ENCODE measurements at places on chromosomes 13 and 19.

DNA sequence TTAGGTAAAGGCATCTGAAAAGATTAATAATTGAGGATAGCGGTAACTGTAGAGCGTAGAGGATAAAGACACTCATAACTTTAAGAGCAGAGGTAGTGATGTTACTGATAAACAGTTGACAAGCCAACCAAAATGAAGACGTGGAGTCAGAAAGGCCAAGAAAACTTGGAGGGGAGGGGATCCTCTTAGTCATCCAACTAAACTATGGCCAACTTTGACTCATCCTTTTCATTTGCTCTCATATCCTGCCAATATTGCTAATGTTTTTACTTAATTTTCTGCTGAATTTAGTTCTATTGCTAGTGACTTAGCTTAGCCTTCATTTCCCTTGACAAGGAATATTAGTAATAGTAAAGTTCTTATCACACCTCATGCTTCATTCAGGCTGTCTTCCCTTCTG is 13.4 kb downstream of the ITGBL1 start:
- no peak overlapping the region for H3K27ac ChIP-seq
- DNase-seq, result no peak
- H3K4me1 ChIP-seq, result no peaks in the 10 kb centered on the region
- H3K27me3 ChIP-seq, result no peaks in the 10 kb centered on the region
- H3K4me3 ChIP-seq, result no peak overlapping the region
- H3K36me3 ChIP-seq, result no peaks in the 10 kb centered on the region

DNA sequence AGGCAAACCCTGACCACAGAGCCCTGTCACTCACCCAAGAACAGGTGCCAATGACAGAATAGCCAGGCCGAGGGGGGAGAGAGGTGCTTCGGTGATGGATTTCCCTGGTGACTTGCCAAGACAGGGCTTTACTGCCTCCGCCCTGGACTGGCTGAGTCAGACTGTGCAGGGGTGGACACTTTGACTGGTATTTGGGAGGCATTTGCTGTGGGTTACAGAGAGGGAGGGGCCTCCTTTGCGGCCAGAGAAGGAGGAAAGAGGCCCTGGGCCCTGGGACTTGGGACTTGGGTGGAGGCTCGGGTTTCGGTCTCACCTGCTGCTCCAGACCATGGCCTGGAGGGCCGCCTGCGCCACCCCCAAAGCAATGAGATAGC is 4.6 kb upstream of the EPS8L1 start:
- peak overlapping the region; percentile 58 for H3K27ac ChIP-seq
- H3K4me1 ChIP-seq, result no peaks in the 10 kb centered on the region
- H3K27me3 ChIP-seq, result peaks cover 3% of the 10 kb centered on the region
- H3K36me3 ChIP-seq, result no peaks in the 10 kb centered on the region
- no peak overlapping the region for H3K4me3 ChIP-seq
- DNase-seq, result no peak

GRCh38 chr13:111120422-111120821 is 5.3 kb downstream of the ARHGEF7 start:
- H3K36me3 ChIP-seq, result no peaks in the 10 kb centered on the region
- H3K27me3 ChIP-seq, result peaks cover 46% of the 10 kb centered on the region
- peak overlapping the region; percentile 27 for H3K27ac ChIP-seq
- no peak overlapping the region for H3K4me3 ChIP-seq
- DNase-seq, result no peak

DNA sequence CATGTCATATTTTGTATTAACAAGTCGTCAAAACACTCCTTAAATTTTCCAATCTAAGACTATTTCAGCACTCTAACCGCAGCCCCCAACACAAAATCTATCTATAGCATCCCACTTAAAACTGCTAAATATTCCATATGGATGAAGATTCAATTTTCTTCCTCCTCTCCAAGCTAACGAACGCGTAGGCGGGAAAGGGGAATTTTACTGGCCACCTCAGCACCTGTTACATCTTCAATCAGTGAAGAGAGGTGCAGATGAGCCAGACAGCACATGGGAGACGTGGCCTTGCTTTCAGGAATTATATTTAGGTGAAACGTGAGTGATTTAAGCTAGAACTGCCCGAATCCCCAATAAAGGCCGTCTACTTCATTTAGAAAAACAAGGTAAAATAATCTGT is 1.1 kb downstream of the RBM26 start:
- no peaks in the 10 kb centered on the region for H3K36me3 ChIP-seq
- H3K4me1 ChIP-seq, result peaks cover 4% of the 10 kb centered on the region
- H3K27me3 ChIP-seq, result no peaks in the 10 kb centered on the region
- H3K27ac ChIP-seq, result peak overlapping the region; percentile 98

DNA sequence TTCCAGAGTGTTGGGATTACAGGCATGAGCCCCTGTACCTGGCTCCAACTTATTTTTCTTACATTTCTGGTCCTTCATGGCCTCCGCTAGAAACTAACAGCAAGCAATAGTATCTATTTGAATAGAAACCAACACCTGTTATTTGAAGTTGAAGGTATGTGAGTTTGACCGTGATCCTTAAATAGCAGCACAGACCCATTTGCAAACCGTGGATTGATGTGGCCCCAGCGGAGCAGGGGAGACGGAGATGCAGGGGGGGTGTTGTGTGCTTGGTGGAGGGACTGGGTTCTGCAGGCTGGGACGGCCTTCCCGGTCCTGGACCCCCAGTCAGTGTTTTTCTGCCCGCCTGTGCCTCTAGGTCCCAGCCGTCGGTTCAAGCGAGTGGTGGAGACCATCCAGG is 16.9 kb downstream of the TMEM150B start:
- no peak for DNase-seq
- no peaks in the 10 kb centered on the region for H3K27me3 ChIP-seq
- H3K36me3 ChIP-seq, result no peaks in the 10 kb centered on the region

DNA sequence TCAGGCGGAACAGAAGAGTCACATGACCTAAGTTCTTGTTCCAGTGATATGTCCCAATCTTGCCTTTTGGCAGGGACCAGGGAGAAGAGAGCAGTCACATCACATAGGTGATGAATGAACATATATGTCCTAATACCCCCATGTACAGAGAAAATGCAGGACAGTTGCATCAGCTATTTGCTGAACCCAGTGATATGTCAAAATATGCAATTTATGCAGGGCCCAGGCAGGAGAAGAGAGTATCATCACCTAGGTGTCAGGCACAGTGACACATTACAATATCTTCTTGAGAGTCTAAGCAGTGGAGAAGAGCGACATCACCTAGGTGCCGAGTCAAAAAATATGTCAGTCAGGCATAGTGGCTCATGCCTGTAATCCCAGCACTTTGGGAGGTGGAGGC is 139.9 kb downstream of the ZNF675 start:
- no peaks in the 10 kb centered on the region for H3K27me3 ChIP-seq
- no peaks in the 10 kb centered on the region for H3K36me3 ChIP-seq
- H3K27ac ChIP-seq, result no peak overlapping the region

DNA sequence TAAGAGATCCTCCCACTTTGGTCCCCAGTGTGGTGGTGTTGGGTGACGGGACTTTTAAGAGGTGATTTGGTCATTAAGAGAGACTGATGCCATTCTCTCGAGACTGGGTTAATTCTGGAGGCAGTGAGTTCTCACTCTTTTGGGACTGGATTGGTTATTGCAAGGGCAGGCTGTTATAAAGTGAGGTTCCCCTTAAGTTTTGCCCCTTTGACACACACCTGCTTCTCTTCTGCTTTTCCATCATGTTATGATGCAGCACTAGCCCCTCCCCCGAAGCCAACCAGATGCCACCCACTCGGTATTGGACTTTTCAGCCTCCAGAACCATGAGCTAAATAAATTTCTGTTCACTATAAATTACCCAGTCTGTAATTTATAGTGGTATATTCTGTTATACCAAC is 16.3 kb upstream of the GRAMD1A start:
- H3K27me3 ChIP-seq, result no peaks in the 10 kb centered on the region
- no peak for DNase-seq
- no peak overlapping the region for H3K27ac ChIP-seq
- no peaks in the 10 kb centered on the region for H3K36me3 ChIP-seq

- no peak overlapping the region for H3K4me3 ChIP-seq
- no peaks in the 10 kb centered on the region for H3K36me3 ChIP-seq
- no peaks in the 10 kb centered on the region for H3K4me1 ChIP-seq
Measured at GRCh38 chr13:102487330-102487729, 85.5 kb upstream of the FGF14 start.

GRCh38 chr13:38308736-38309135 is 40.9 kb upstream of the UFM1 start:
- H3K36me3 ChIP-seq, result no peaks in the 10 kb centered on the region
- no peak for DNase-seq
- H3K27ac ChIP-seq, result no peak overlapping the region
- no peak overlapping the region for H3K4me3 ChIP-seq

GRCh38 chr13:98803111-98803561 is 50.7 kb upstream of the SLC15A1 start:
- no peaks in the 10 kb centered on the region for H3K4me1 ChIP-seq
- no peaks in the 10 kb centered on the region for H3K36me3 ChIP-seq
- H3K4me3 ChIP-seq, result no peak overlapping the region
- no peaks in the 10 kb centered on the region for H3K27me3 ChIP-seq

DNA sequence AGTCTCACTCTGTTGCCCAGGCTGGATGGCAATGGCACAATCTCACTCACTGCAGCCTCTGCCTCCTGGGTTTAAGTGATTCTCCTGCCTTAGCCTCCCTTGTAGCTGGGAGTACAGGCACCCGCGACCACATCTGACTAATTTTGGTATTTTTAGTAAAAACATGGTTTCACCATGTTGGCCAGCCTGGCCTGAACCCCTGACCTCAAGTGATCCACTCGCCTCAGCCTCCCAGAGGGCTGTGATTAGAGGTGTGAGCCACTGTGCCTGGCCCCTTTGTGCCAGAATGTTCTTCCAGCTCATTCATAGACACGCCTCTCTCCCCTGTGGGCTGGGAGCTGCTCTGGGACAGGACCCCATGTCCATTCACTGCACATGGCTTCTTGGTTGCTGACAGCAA is 9.1 kb downstream of the MYDGF start:
- H3K36me3 ChIP-seq, result peaks cover 21% of the 10 kb centered on the region
- H3K4me3 ChIP-seq, result no peak overlapping the region
- no peak overlapping the region for H3K27ac ChIP-seq
- no peaks in the 10 kb centered on the region for H3K27me3 ChIP-seq
- no peaks in the 10 kb centered on the region for H3K4me1 ChIP-seq

GRCh38 chr13:41694545-41695301 is 237.4 kb downstream of the RGCC start:
- no peaks in the 10 kb centered on the region for H3K27me3 ChIP-seq
- no peak overlapping the region for H3K4me3 ChIP-seq
- H3K36me3 ChIP-seq, result peaks cover 3% of the 10 kb centered on the region
- peak overlapping the region; percentile 30 for H3K27ac ChIP-seq
- H3K4me1 ChIP-seq, result no peaks in the 10 kb centered on the region

- no peak for DNase-seq
- H3K27me3 ChIP-seq, result no peaks in the 10 kb centered on the region
- H3K27ac ChIP-seq, result no peak overlapping the region
Measured at GRCh38 chr19:15532779-15533521, 24.6 kb downstream of the CYP4F22 start.

- H3K27me3 ChIP-seq, result no peaks in the 10 kb centered on the region
- no peak overlapping the region for H3K4me3 ChIP-seq
- H3K4me1 ChIP-seq, result no peaks in the 10 kb centered on the region
- no peaks in the 10 kb centered on the region for H3K36me3 ChIP-seq
- H3K27ac ChIP-seq, result no peak overlapping the region
- no peak for DNase-seq
Measured at GRCh38 chr13:30721936-30722335, 13.4 kb upstream of the ALOX5AP start.

DNA sequence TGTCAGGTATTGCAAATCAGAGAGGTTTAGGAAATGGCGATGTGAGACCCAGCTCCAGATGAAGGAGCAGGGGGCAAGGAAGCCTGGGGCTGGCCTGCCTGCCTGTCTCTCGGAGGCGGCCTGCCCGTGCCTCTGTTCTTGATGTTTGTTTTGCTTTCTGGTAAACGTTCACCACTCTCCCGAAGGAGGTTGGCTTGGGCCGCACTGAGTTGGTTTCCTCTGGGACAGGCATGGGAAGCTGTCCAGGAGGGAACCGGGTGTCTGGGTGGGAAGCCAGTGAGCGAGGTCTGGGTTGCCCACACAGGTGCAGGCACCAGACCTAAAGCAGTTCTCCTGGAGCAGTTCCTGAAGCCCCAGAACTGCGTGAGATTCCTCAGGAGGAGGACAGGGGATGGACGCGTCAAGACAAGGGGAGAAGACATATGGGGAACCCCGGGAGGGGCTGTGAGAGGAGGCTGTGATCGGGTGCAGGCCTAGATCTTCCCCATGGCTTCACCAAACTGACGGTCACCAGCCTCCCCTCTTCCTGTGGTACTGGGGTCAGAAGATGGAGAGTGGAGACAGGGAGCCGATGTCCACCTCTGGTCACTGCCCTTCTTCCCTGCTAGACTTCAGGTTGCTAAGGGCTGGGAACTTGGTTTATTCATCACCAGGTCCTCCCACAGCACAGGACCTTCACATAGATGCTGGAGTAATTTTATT is 15.2 kb downstream of the COL4A2 start:
- peak; percentile 13 for DNase-seq
- H3K36me3 ChIP-seq, result no peaks in the 10 kb centered on the region
- H3K27me3 ChIP-seq, result no peaks in the 10 kb centered on the region
- H3K4me1 ChIP-seq, result no peaks in the 10 kb centered on the region
- H3K27ac ChIP-seq, result peak overlapping the region; percentile 25
- no peak overlapping the region for H3K4me3 ChIP-seq
